ENCODE measurements at places on chromosomes 3 and 15.

GRCh38 chr15:65083262-65083701 is 6.7 kb downstream of the KBTBD13 start:
- peak; percentile 42 for DNase-seq

- DNase-seq: no peak
Observed at GRCh38 chr3:113638910-113639309, 57.5 kb downstream of the USF3 start.

DNA sequence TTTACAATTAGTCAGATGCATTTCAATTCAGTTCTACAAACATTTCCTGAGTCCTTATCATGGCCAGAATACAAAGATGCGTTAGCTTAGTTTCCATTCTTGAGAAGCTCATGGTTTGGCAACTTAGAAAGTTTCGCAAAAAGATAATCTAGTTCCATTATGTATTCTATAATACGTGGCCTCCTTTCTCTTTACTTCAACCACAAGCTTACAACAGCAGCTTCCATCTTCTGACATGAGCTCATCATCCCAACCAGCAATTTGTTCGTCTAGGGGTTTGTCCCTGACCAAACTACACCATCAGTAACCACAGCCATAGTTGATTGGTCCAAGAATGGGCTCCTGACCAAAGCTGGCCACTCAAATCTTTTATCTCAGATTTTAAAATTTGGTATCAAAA is 267.6 kb upstream of the TBC1D5 start:
- DNase-seq: no peak

GRCh38 chr15:56857828-56858227 is 60.6 kb upstream of the TCF12 start:
- DNase-seq: no peak

DNA sequence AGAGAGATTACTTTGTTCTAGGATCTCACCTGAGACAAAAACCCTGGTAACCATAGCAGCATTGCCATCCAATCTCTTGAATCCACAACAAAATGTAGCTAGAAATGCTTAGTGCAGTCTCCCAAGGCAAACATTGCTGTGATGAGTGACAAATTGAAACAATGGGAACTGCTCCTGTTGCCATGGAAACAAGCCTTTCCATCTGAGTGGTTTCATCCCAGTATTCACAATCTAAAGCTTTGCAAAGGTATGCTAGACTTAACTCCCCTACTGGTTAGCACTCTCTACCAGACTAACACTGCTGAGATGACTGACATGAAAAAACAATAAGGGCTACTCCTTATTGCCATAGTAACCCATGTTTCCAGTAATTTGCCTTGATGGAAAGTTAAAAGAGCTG is 172.6 kb upstream of the CNTN3 start:
- no peak for DNase-seq

DNA sequence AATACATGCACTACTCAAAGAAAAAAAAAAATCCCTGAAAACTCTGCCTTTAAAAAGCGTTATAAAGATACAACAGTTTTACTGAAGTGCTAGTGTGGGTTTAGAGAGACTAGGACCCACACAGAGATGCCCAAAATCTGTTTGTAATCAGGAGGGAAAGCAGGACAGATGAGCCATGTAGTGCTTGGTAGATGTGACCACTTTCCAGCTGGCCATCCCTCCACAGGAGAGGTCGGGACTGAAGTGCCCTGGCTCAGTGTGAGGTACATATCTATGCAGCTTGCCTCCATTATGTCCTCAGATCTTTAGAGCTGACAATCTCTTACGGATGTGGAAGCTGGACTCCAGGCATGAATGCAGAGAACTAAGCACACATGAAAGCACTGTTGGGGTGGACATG is 57.5 kb upstream of the NANOGP8 start:
- DNase-seq: no peak

DNA sequence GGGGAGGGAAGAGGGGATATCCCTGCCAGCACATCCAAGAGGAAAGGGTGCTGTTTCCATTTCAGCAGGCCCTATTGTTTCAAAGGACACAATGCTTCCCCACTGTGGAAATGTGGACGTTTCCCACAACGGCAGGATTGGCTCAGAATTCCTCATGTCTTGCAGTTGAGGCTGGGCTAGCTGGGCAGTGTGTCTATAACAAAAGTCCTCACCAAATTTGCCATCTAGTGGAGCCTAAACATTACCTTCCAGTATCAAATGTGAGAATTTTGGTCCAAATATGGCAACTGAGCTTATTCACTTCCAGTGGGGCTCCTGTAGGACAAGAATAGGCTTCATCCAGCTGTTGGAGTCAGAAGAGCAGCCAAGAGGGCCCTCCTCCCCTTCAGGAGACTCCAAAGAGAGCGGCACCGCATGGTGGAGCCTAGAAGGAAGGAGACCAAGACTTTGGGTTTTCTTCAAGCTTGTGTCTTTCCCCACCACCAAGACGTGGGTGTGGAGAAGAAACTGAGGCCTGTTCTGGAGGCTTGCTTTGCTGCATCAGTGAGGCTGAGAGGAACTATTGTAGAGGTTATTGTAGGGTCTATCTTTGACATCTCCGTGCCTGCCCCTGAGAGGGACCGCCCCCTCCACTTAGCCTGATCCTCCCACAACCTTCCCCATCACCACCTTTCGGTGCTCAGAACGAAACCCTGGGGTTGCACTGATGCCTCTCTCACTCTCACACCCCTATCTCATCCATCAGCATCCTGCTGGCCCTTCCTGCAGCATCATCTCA is 45.3 kb upstream of the SLCO2A1 start:
- no peak for DNase-seq

- DNase-seq: no peak
Observed at GRCh38 chr3:176976586-176976985, 220.7 kb downstream of the TBL1XR1 start.

GRCh38 chr15:65767264-65767595 is 24.9 kb downstream of the DENND4A start:
- no peak for DNase-seq

GRCh38 chr3:181896605-181897004 is 184.9 kb downstream of the SOX2 start:
- no peak for DNase-seq

GRCh38 chr3:35597490-35597889 is 41.8 kb upstream of the ARPP21 start:
- no peak for DNase-seq

GRCh38 chr3:46928282-46928681 is 48.3 kb downstream of the CCDC12 start:
- DNase-seq: no peak

DNA sequence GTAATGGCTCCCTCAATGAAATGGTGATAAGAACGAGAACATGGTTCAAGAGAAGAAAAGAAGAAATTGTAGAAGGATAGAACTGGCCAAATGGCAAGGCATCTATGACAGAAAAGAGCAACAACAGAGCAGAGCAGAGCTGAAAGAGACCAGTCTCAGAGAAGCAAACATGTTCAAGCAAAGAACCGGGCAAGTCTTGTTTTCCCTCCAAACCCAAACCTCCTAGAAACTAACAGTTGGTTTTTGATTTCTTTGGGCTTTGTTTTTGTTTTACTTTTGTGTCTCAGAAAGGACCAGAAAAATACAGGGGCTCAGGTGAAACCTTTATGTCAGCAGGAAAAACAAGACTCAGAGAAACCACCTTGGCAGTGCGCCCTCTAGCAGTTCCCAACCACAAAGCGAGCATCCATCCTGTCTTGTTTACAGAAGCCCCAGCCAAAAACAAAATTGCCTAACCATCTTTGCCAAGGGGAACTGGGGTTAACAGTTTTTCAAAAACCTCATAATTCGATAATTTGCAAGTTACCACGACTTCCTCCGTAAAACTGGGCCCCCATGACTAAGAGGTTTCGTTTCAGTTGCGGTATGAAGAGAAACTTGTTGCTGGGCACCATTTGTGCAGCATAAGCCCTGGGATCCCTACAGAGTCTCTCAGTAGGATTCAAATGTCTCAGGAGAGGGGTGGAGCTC is 159.2 kb upstream of the SLC24A5 start:
- no peak for DNase-seq

GRCh38 chr3:20403986-20404740 is 218.2 kb upstream of the SGO1 start:
- DNase-seq: no peak

DNA sequence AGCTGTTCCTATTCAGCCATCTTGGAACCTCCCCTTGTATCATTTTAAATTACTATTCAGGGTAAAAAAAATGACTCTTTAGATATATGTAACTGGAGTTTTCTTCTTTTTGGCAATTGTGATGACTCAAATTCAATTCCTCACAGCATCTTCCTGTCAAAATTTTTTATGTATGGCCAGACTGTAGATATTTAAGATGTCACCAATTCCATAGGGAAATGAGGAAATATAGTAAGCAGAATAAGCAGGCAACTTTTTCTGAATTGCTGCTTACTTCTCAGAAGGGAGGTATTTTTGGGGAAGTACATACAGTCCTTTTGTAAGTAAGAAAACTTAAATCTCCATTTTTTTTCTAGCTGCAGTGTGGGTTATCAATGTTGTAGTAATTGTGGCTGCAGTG is 28.8 kb downstream of the EAF2 start:
- DNase-seq: no peak

DNA sequence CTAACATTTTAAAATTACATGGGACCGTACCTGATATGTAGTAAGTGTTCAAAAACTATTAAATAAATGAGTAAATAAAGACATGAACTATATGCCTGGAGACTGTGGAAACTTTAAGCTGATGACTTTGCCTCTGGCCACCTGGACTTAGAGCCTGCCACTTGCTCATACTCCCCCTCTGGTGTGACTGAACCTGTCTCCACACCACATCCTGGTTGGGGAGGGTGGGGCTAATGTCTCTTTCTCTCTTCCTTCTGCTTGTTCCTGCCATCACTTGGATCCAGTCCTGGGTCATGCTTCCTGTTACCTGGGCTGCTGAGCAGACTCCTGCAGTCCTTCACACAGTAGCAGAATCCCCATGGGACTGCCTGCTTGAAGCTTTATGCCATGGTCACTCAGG is 8.2 kb upstream of the TMEM158 start:
- no peak for DNase-seq

DNA sequence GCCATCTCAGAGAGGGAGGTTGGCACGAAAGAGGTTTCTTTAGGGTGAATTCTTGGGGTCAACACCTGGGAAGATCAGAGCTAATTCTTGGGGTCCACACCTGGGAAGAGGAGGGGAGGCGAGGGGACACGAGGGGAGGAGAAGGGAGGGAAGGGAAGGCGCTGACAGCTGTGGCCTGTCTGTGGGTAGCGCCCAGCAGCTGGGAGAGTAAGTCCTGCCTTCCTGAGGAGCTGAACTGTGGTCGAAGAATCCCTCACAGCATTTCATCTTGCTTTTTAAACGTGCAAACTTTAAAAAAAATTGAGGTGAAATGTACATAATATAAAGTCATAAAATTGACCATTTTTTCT is 63.2 kb upstream of the CGNL1 start:
- no peak for DNase-seq

- peak; percentile 58 for DNase-seq
Observed at GRCh38 chr3:140863580-140864009, 78.0 kb upstream of the SLC25A36 start.

GRCh38 chr15:52556524-52557273 is 12.1 kb downstream of the ARPP19 start:
- DNase-seq: no peak

- no peak for DNase-seq
Observed at GRCh38 chr3:23867400-23867799, 49.4 kb downstream of the NKIRAS1 start.

DNA sequence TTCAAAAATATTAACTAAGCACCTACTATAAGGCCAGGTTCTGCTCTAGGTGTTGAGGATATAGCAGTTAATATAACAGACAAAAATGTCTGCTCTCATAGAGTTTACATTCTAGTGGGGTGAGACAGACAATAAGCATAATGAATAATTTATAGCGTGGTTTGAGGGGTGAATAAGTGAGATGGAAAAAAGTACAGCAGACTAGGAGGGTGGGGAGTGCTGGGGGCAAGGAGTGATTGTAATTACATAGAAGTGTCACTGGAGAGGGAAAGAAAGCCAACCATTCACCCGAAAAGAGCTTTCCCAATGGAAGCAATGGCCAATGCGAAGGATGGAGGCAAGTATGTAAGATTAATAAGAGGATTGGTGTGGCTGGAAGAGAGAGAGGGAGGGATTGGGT is 552.9 kb upstream of the KCNMB2 start:
- DNase-seq: no peak

DNA sequence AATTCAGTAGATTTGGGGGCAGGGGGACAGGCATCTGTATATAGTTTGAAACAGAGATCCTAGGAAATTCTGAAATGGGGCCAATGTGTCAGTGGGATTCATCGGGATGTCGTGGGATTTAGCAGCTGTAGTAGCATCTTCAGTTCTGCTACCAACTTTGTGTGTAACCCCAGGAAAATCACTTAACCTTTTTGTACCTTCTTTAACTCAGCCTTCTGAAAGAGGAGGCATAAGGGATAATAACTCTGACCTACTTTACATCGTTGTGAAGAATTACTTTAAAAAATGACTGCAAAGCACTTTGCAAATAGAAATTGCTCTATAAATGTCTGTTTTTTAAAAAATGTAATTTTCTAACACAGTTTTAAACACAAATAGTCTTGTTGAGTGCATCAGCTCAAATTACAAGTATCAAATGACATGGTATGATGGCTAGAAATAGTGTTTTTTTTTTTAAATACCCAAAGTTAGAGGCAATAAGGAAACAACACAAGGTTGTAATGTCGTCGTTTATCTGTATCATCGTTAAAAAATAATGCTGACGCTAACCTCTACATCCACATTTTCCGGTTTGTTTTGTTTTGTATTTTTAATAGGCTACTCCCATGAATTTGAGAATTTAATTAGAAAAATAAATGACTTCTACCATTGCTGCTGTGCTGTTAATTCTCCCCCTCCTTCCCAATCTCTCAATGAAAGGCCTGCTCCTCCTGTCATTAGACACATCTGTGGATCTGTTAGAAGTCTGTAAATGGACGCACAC is 338.5 kb downstream of the PTPRG start:
- DNase-seq: no peak

- no peak for DNase-seq
Observed at GRCh38 chr3:154979331-154979730, 100.8 kb upstream of the MME start.

GRCh38 chr3:11612515-11613188 is 31.1 kb downstream of the VGLL4 start:
- DNase-seq: no peak

- DNase-seq: no peak
Observed at GRCh38 chr15:99916668-99917223, 183.5 kb upstream of the LYSMD4 start.

DNA sequence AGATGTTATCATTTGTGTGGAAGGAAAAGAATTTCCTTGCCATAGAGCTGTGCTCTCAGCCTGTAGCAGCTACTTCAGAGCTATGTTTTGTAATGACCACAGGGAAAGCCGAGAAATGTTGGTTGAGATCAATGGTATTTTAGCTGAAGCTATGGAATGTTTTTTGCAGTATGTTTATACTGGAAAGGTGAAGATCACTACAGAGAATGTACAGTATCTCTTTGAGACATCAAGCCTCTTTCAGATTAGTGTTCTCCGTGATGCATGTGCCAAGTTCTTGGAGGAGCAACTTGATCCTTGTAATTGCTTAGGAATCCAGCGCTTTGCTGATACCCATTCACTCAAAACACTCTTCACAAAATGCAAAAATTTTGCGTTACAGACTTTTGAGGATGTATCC is 15.1 kb downstream of the KLHL24 start:
- DNase-seq: no peak

Data from WTC11 (cell line).